ENCODE measurements at places on chromosomes 1 and 21.

GRCh38 chr1:61724506-61724812 lies 482 bp downstream of the TM2D1 start:
- no peak for DNase-seq

DNA sequence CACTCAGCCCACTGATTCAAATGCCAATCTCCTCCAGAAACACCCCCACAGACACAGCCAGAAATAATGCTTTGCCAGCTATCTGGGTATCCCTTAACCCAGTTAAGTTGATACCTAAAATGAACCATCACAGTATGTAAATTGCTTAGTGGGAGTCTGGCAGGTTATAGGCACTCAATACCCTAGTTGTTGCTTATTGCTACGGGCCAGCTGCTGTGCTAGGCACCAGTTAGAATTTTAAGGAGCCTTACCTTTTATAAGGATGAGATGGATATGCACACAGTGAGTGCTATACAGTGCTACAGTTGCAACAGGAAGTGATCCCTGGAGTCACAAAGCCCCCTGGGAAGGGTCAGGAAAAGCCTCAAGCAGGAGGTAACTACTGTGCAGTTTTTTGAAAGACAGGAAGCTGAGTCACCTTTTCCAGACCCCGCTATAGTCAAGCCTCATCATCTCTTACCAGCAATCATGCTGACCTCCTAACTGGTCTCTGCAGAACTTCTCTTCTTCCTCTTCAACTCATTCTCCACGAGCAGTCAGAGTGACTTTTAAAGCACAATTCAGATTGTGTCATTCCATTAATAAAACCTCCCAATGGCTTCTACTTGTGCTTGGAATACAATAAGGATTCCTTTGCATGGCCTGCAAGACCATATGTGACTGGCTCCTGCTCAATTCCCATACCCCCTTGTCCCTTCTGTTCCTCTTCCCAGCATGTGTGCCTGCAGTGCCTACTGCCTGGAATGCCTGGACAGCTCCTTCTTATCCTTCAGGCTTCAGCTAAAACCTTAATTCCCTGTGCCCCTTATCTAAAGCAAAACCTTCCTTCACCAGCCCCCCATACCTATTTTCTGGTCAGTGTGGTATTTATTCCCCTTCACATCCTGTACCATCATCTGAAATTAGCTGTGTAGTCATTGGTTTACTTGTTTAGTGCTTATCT lies 10.4 kb upstream of the TLR5 start:
- DNase-seq, result no peak

GRCh38 chr1:28046716-28047115 lies 41.7 kb downstream of the EYA3 start:
- DNase-seq, result no peak

DNA sequence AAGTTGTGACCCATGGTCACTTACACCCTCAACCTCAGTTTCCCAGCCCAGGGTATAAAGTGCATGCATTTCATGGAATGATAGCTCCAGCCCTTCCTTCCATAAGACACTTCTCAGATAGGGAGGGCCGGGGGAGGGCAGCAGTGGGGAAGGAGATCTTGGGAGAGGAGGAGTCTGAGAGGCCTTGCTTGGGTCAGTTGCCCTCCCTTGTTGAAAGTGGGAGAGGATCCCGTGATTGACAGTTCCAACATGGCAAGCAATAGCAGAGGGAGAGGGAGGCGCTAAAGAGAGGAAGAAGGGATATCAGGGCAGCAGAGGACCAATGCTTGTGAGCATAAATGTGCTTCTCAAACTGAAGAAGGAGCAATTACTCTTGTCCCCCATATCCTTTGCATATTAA lies 244.4 kb downstream of the CHRM3 start:
- DNase-seq, result no peak

GRCh38 chr1:24558902-24559791 lies 3.3 kb downstream of the NCMAP start:
- DNase-seq, result no peak

GRCh38 chr1:45001011-45001481 lies 10.1 kb downstream of the HECTD3 start:
- no peak for DNase-seq

GRCh38 chr1:185237661-185238060 lies 79.4 kb downstream of the IVNS1ABP start:
- DNase-seq, result no peak

DNA sequence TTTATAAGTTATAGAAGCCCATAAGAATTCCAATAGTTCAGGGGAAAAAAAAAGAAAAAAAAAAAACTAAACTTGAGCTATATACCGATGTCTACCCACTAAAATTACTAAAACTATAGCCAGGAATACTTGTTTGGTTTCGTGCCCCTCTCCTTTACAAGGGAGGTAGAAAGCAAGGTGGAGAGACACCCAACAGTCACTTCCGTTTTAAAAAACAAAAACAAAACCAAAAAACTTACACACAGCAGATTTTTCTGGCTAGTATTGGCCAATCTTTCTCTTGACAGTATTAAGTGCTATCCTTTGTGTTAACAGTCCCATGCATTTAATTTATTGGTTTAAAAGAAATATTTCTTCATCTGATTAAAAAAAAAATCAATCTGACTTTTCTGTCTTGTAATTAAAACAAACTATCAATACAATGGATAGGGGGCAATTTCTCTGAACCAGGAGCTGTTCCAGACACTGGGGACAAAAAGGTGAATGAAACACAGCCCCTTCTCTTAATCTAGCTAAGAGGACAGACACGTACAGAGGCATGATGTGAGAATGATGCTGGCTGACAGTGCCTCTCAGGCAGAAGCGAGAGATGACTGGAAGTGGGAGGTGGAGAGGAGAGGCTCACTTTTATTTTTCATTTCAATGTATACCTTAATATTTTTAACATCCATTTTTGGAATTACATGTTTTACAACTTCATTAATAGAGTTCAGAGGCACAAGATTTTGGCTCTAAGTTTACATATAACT lies 214.8 kb downstream of the RERE start:
- no peak for DNase-seq

DNA sequence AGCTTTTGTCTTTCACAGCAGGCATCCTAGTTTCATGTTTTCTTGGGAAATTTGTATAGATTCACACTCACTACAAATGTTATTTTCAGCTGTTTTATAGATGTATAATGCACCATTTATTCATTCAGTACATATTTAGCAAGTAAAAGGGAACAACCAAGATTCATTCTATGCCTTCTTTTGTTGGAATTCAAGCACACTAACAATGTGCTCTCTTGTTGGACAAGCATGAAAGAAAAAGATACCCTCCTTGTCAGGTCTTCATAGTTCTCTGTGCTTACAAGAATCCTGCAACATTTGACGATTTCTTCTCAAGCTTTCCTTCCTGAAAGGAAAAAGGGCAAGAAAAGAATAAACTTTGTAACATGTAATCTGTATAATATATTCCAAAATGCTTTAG lies 456.0 kb downstream of the USP25 start:
- DNase-seq, result no peak

- DNase-seq, result peak; percentile 80
Observed at GRCh38 chr1:26771643-26772321, 16.0 kb upstream of the PIGV start.

GRCh38 chr1:26696654-26697430 lies 1.0 kb downstream of the ARID1A start:
- peak; percentile 63 for DNase-seq
